ENCODE measurements at places on chromosomes 7 and 10.

- no peak for DNase-seq
These were observed 748.0 kb upstream of the IGFBP3 start for GRCh38 chr7:46669028-46669427.

DNA sequence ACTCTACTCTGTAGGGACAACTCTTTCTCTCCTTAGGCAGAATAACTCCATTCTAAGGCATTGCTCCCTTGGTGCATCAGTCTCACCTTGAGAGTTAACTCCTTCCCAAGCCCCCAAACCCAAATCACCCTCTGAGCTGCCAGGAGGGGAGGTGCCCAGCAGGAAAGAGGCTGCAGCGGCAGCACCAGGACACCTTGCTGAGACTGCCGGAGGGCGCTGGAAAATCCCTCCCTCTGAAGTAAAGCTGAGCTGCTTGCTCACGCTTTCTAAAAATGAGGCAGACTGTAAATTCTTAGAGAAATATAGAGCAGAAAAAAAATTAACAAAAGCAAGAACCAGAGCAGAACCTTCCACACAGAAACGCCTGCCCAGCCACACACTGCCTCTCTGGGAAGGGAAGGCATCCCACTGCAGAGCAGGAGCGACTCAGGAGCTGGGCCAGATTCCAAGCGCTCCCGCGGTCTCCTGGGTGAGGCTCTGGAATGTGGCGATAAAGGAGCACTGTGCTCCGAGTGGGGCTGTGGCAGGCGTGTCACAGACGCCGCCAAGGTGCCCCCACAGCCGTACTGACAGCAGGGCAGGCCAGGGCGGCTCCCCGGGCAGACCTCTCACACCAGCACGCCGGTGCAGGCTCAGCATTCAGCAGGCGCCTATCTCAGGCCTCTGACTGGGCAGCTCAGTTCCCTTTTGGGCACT lies 202.1 kb downstream of the TNS3 start:
- DNase-seq, result no peak

DNA sequence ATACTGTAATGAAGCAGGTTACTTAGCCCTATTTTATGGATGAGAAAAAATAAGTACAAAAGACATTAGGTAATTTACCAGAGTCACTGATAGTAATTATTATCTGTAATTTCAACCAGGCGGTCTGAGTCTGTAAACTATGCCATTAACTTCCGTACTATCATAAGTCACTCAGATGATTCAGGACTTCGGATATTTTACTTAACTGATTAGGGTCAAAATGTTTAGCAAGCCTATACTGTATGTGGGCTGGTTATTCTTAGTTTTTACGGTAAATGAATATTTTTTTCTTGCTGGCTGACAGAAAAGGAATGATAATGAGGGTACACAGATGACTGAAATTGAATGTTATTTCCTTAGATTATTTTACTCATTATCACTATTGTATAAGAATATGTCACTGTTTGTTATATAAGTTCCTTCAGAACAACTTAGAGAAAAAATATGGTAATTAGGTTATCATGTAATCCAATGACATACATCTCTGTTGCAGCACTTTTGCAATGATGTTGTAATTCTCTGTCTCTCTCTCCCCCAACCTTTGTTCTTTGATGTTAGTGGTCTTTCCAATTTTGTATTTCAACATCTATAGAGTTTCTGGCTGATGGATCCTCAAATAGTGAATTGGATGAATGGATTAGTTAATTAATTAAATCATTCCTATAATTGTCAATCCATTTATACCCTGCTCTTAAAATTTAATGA lies 165.6 kb downstream of the ZEB1 start:
- DNase-seq, result no peak

GRCh38 chr10:2839081-2839725 lies 228.1 kb upstream of the PFKP start:
- DNase-seq, result no peak

GRCh38 chr10:100927266-100927665 lies 14.5 kb downstream of the SLF2 start:
- no peak for DNase-seq

DNA sequence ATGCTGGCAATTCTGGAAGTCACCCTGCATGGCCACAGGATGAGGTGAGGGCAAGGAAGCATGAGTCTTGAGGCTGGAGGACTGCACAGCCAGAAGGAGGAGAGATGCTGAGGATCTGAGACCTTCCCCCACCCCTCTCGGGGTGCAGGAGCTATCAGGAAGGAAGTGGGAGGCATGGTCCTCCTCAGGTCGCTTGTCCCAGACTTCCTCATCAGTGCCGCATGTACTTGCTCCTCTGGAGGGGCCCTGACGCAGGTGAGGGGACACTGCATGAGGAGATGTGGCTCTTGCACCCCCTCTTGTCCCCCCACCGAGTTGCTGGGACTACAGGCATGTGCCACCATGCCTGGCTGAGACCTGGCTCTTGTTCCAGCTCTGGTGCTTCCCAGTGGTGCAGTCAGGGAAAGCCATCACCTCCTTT lies 5.7 kb upstream of the ZMIZ1 start:
- DNase-seq, result no peak

GRCh38 chr10:69673521-69673920 lies 43.5 kb downstream of the FAM241B start:
- DNase-seq, result no peak

DNA sequence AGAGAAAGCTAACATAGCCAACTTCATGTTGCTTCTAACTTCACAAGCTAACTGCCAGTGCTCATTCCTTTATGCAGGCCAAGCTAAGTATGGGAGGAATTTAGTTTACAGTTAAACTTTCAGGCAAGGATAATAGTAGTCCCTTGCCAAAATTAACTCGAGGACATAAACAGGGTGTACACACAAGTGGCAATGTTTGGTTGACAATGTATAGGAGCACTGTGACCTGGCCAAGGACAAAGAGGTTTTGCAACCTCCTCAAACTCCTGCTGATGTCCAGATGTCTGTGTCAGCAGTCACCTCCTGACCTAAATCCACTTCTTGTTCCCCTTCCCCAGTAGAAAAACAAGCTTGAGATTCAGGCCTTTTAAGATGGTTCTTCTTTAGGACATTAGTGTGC lies 494.6 kb upstream of the KLF6 start:
- no peak for DNase-seq

- no peak for DNase-seq
These were observed 17.5 kb upstream of the LFNG start for GRCh38 chr7:2501947-2502646.

GRCh38 chr7:121307021-121307574 lies 21.7 kb upstream of the WNT16 start:
- no peak for DNase-seq

GRCh38 chr10:24406809-24407483 lies 198.0 kb downstream of the KIAA1217 start:
- DNase-seq, result no peak

GRCh38 chr7:125695626-125696025 lies 766.0 kb upstream of the POT1 start:
- DNase-seq, result no peak

DNA sequence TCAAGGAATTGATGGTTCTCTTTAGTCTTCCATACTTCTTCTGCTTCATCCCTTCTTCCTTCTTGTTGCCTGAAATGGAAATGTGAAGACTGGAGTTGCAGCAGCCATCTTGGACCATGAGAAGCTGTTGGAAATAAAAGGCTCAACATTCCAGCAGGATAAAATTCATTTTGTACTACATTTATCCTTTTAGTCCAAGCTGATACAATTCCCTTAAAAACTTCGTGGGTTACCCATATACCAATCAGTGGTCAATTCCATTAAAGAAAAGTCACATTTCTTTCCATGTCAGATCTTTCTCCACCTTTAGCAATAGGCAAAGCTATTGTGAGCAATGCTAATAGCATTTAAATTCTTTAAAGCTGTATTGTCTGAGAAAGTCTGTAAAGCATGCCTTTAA lies 141.3 kb upstream of the LYZL2 start:
- no peak for DNase-seq

DNA sequence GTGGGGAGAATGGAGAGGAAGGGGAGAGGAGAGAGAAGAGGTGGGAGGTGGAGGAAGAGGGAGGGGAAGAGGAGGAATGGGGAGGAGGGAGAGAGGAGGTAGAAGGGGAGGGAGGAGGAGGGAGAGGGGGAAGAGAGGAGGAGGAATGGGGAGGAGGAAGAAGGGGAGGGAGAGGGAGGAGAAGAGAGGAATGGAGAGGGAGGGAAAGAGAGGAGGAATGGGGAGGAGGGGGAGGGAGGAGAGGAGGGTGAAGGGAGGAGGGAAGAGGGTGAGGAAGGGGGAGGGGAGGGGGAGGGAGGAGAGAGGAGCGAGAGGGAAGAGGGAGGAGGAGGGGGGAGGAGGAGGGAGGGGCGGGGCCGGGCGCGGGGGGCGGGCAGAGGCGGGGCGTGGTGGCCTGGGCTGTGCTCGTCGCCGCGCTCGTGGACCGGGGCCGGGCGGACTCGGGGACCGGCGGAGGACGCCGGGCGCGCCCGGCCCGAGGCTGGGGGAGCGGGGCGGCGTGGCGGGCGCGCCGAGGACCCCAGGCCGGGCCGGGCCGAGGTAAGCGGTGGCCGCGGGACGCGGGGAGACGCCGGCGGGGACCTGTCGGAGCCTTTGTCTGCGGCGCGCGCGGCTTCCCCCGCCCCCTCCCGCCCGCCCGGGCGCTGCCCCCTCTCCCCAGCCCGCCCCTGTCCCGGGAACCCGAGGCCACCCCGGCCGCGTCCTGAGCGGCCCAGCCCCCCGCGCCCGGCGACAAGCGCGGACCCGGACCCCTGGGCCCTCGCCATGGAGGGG lies at the start of gene SLC29A4:
Gene SLC29A4, plus strand, starts transcription at position 401 of the 774 bp plus-strand sequence. CDS start 4,874 bp downstream, outside the sequence.
- no peak for DNase-seq

GRCh38 chr7:97017192-97018125 lies 7.2 kb downstream of the DLX5 start:
- no peak for DNase-seq

GRCh38 chr7:109895536-109895935 lies 1195.4 kb upstream of the LRRN3 start:
- DNase-seq, result no peak
